PC-3 (cell line): ENCODE measurements at places on chromosomes 1 and 21.

- DNase-seq, result no peak
Observed at GRCh38 chr1:15579683-15580047, 5.2 kb downstream of the AGMAT start.

- DNase-seq, result no peak
Observed at GRCh38 chr1:90876101-90876500, 145.7 kb downstream of the ZNF644 start.

DNA sequence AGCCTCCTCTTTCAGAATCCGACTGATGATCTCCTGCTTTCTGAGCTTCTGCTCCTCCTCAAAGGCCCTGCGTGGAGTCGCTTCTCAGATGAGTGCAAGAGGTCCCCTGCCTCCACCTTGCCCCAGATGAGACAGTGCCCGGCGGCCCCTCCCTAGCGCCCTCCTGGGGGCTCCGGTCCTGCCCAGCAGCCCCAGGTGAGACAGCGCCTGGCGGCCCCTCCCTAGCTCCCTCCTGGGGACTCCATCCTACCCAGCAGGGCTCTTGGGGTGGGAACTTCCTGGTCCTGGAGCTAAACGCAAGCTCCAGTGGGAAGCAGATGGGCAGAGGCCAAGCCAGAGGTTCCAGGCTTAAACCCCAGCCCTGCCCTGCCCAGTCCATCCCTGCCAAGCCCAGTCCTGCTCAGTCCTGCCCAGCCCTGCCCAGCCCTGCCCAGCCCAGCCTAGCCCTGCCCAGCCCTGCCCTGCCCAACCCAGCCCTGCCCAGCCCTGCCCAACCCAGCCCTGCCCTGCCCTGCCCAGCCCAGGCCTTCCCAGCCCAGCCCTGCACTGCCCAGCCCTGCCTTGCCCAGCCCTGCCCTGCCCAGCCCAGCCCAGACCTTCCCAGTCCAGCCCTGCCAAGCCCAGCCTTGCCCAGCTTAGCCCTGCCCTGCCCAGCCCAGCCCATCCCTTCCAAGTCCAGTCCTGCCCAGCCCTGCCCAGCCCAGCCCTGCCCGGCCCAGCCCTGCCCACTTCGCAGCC is 34.6 kb downstream of the CFAP74 start:
- peak; percentile 48 for DNase-seq

- DNase-seq, result peak; percentile 46
Observed at GRCh38 chr1:201916649-201917249, 28.1 kb downstream of the SHISA4 start.

- peak; percentile 82 for DNase-seq
Observed at GRCh38 chr1:1067860-1068516, 6.1 kb downstream of the RNF223 start.

GRCh38 chr1:21823980-21824702 is 12.1 kb downstream of the LDLRAD2 start:
- DNase-seq, result no peak

DNA sequence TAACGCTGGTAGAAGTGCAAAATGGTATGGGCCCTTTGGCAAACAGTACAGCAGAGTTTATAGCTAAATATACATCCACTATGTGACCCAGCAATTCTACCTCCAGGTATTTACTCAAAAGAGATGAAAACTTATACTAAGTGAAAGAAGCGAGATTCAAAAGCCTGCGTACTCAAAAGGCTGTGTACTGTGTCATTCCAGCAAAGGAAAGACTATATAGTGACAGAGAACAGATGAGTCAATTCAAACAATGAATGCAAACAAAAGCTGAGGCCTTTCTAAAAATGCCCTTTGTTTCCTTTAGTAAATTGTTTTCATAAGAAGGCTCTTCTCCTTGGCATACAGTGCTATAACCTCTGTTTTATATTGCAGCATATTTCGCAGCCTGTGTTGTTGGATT is 268.8 kb upstream of the CSF3R start:
- DNase-seq, result peak; percentile 60

DNA sequence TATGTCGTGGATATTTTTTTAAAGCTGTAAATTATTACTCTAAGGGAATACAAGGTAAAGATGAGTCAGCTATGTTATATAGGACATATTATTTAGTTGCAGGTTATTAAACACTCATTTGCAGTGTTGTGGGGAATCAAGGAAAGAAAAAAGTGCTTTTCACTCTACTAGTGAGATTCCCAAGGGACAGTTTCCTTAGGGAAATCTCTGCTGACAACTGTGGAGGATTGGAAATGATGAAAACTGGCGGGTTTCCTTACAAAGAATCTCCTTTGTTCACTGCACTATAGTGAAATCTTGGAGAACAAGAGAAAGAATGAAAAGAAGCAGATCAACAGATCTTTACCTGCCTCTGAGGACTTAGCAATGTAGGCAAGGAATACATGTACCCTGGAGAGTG is 24.5 kb upstream of the TRIM45 start:
- no peak for DNase-seq

GRCh38 chr1:236734141-236734765 is 48.0 kb downstream of the ACTN2 start:
- DNase-seq, result no peak
